ENCODE measurements at places on chromosomes 16 and 17.

DNA sequence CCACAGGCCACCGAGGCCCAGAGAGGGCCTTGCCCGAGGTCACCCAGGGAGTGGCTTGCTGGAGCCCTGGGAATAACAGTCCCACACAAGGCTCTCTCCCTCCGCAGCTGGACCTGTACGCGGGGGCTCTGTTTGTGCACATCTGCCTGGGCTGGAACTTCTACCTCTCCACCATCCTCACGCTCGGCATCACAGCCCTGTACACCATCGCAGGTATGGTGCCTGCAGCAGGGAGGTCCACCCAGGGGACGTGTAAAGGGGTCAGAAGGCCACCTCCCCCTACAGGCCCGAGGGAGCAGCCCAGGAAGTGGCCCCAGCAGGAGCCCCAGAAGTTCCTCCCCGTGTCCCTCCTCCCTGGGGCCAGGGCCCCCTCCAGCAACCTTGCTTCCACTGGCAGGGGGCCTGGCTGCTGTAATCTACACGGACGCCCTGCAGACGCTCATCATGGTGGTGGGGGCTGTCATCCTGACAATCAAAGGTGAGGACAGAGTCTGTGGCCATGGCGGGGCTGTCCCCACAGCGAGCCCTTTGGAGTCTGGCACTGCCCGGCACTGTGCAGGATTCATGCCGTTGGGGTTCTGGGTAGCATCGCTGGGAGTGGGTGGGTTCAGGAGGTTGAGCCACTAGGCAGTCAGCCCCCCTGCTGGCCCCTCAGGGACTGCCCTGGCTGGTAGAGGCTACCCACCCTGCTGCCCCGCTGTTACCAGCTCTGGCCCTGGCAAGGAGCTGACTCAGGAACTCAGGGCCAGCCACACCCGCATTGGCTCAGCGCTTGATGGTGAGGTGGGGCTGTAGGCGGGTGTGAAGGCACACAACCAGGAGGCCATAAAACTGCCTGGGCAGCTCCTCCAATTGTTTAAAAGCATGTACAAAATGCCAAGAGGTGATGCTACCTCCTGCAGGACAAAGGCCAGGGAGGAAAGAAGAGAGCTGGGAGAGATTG lies 17.3 kb downstream of the SLC5A10 start:
- no peak for DNase-seq

DNA sequence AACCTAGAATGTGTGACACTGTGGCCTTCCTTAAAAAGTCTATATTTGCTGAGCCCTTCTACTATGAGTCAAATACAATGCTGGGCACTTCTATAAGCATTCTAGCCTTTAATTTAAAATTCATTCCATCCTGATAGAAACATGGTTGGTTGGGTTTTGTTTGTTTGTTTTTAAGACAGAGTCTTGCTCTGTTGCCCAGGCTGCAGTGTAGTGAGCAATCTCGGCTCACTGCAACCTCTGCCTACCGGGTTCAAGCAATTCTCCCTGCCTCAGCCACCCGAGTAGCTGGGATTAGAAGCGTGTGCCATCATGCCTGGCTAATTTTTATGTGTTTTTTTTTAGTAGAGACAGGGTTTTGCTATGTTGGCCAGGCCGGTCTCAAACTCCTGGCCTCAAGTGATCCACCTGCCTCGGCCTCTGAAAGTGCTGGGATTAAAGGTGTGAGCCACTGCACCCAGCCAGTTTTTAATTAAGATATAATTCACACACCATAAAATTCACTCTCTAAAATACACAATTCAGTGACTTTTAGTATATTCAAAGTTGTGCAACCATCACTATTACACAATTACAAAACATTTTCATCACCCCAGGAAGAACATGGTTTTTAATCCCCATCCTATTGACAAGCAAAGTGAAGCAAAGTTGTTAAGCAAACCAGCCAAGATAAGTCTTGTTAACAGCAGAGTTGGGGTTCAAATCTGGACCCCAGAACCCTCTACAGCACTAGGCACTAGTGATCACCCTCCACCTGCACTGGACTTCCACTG lies 42.8 kb downstream of the CMTM4 start:
- DNase-seq, result no peak

DNA sequence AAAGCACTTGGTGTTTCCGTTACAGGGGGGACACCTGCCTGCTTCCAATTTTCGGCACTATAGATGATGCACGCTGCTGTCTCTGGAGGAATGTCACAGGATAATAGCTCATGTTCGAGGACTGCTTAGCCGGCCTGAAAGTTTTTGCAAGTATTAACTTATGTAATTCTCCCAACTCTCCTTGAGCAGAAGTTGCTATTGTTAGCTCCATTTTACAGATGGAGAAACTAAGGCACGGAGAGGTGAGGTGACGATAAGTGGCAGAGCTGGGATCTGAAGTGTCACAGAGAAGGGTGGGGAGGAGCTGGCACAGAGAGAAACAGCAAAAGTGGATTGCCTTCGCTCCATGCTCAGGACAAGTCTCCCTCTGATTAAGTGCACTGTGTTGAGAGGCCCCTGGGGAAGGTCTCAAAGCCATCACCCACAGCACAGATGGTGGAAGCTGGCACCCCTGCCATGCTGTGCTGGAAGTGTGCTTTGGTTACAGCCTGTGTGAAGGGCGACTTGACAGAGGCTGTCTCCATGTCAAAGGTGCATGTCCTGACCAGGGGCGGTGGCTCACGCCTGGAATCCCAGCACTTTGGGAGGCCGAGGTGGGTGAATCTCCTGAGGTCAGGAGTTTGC lies 40.8 kb upstream of the MEAK7 start:
- DNase-seq, result no peak

DNA sequence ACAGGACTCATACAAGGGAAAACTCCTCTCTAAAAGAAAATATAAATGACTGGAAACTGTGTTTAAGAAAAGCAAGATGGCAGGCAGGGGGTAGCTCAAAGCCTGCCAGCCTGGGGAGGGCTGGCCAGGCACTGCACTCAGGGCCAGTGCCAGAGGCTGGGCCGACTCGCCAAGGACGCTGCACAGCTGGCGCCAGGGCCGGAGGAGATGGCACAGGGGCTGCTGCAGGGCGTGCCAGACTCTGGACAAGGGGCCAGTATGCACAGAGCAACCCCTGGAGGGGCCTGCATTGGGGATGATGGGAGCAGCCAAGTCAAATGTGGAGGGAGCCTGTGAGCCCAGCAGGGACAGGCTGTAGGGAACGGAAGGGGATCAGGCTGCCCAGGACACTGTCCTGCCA lies 4.0 kb downstream of the PKMYT1 start:
- DNase-seq, result no peak

DNA sequence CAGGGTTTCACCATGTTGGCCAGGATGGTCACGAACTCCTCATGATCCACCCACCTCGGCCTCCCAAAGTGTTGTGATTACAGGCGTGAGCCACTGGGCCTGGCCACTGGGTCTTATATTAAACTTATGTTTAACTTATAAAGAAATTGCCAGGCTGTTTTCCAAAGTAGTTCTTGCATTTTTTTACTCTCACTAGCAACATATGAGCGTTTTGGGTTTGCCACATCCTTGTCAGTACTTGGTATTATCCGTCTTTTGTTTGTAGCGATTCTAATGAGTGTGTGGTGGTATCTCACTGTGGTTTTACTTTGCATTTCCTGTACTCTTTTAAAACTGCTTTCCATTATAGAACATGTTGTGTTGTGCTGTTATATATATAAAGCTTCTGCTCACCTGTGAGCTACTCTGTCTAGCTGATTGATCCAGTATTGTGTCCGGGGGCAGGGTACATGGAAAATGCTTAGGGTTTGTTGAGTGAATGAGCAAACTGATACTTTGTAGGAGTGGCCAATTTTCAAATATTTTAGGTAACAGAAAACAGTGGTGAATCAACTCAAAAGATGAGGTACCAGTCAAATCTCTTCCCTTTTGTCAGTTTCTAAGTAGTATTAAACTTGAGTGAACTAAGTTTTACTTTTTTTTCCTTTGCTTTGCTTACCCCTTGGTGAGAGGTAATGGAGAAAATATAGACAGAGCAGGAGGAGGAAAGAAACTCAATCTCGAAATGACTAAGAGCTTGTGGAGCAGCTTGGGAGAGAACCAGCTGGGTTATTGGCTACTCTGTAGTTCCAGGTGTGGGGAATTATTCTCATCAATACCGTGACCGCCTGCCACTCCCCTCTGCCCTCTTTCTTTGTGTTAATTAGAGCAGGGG lies 75.8 kb downstream of the PITPNC1 start:
- DNase-seq, result no peak

DNA sequence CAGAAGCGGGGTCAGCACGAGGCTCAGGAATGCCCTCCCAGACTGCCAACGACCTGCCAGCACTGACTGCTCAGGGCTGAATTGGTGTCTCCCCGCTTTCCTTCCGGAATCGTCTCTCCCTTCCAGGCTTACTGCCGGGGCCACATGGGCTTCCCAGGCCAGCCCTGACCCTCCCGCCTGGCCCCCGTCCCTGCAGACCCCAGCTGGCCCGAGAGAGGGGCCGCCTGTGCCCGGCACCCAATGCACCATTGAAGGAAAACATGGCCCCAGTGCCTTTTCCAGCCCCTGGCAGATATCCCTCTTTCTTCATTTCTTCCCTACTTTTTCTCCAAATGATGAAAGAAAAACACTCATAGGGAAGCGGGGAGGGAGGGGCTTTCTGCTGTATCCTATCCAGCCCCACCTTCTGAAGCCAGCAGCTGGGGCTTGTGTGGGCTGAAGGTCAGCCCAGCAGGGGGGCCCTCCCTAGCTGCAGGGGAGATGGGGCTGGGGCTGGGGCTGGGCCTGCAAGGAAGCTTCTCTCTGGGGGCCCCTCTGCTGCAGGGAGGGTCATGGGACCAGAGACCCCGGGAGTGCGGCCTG lies 25.9 kb downstream of the ZNF469 start:
- no peak for DNase-seq

DNA sequence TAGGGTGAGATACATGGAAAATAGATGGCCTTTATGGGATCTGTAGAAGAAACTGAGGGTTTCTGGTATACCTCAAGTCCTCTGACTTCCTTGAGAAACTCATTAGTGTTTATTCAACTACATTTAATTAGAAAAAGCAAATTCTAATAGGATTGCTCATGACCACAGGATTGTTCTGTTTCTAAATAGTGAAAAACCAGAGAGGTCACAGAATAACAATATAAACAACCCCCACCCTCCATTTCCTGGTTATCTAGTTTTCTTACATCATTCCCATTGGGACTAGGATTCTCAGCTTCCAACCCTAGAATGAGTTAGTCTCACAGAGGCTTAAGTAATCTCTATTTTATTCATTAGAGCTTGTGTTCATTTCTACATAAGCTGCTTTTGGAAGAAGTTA lies 30.0 kb downstream of the SF3B3 start:
- DNase-seq, result no peak

DNA sequence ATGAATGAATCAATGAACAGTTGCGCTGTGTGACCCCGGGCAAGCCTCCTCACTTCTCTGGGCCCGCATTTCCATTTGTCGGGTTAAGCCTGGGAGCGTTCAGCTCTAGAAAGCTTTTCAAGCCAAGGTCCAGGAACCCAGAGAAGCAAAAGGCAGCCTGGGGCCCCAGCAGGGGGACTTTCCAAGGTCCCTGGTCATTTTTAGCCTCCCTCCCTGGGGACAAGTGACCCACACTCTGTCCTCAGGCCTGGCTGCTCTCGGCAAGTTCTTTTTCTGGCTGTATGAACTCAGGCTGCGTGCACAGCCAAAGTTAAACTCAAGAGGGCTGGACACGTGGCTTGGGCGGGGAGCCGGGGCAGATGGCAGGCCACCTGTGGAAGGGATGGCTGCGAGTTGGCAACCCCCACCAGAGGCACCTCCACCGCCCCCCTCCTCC lies 41.4 kb upstream of the CIBAR2 start:
- no peak for DNase-seq

DNA sequence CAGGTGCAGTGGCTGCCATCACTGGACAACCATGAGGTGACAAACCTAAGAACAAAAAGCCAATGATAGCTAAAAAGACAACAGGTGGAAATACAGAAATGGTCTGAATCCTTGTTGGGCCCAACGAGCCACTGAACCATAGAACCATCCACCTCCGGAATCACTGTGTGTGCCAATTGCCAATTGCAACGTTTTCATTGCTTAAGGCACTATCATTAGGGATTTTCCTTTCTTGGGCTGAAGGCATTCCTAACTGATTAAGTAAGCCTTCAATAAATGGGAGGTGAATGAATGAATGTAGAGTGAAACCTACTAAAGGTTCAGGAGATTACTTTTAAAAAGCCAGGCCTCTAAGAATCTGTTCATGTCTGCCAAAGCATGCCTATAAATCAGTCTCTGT lies 3.6 kb downstream of the USP31 start:
- no peak for DNase-seq

- no peak for DNase-seq
Observed at GRCh38 chr16:8950580-8951077, 13.1 kb downstream of the USP7 start.

DNA sequence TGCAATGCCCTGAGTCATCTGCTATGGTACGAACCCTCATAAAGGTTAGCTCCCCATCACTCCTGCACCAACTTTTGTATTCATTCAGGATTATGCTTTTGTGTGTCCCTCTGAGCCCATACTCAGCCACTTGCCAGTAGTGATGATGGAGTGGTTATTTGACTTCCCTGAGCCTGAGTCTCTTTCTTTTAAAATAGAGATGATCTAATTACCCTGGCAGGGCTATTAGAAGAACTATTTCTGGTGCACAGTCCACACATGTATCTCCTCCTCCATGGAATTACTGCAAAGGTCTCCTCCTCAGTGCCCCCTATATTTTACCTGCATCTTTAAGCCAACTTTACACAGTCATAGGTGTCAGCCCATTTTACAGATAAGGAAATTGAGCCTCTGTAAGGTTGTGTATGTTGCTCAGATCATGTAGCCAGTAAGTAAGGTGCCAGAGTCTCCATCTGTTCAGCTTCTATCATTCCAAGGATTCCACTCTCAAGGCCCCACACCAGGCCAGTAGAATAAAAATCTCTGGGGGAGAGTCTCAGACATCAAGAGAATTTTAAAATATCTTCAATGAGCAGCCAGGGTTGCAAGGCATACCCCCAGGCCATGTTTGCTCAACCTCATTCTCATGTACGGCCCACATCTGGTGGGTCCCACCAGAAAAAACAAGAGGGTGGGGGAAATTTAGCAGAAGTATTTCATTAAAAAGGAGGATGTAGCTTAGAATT lies 333.7 kb upstream of the HSBP1 start:
- DNase-seq, result no peak

GRCh38 chr16:55555436-55555835 lies 11.0 kb upstream of the CAPNS2 start:
- no peak for DNase-seq

DNA sequence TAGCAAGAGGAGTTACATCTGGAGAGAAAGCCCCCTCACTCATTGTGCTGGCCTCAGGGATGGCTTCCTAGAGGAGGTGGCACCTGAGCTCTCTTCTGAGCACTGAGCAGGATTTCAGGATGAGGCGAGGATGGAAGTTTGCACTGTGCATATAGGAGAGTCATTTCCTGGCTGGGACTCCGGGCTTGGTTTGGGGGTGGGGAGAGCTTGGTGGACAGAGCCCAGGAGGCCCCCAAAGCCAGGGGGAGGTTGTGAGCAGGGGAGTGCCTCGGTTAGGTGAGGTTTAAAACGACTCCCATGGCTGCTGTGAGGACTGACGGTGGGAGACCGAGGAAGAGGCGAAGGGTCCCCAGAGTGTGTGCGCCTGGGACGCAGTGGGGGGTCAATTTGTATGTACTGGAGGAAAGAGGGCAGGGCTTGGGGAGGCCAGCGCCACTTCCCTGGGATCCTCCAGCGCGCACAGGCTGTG lies 1.2 kb downstream of the CAMKK1 start:
- DNase-seq, result no peak

All from left forelimb (tissue), 1 donor.